ENCODE measurements at places on chromosomes 11 and 22.

GRCh38 chr11:95232666-95233065 lies 1.7 kb upstream of the SESN3 start:
- DNase-seq: no peak

GRCh38 chr11:85732965-85733364 lies 47.0 kb upstream of the CCDC89 start:
- DNase-seq: no peak

DNA sequence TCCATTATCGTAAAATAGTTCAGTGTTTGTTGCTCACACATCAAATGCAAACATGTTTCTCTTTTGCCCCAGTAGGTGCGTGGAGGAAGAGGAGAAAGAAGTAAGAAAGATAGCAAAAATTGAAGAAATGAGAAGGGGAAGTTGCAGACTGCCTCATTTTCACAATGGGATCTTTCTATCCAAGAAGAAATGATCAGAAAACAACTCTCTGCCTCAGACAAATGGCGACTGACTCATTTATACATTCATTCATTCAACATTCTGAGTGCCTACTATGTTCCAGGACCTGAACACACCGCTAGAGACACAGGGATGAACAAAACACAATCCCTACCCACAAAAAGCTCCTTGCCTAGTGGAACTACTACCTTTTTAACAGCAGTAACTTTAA lies 367 bp downstream of the HPS5 start:
- no peak for DNase-seq

- no peak for DNase-seq
Observed at GRCh38 chr11:46210856-46211255, 66.6 kb upstream of the CREB3L1 start.
